ENCODE measurements at places on chromosomes 5 and 9. TPM values are rescaled to one million over a fixed set of nuclear protein-coding genes. Genes with fewer than 3 reads are reported as not detected.

Gene SHROOM1
- total RNA-seq: 2.1 TPM

Gene OTP
- not detected for total RNA-seq

Gene CDK7
- 60.0 TPM for total RNA-seq

Gene SLC45A2
- not detected for total RNA-seq

Gene GMCL2
- not detected for total RNA-seq

Gene C5orf52
- not detected for total RNA-seq

Gene KIF4B
- 0.09 TPM for total RNA-seq

Measured in smooth muscle cell of the umbilical artery (primary cell).